Stimulated activated CD8-positive, alpha-beta memory T cell treated with anti-CD3 and anti-CD28 coated beads, Interleukin-7, amount 100 ng/mL, for 1 hour (primary cell): ENCODE measurements at places on chromosomes 2 and 18.

DNA sequence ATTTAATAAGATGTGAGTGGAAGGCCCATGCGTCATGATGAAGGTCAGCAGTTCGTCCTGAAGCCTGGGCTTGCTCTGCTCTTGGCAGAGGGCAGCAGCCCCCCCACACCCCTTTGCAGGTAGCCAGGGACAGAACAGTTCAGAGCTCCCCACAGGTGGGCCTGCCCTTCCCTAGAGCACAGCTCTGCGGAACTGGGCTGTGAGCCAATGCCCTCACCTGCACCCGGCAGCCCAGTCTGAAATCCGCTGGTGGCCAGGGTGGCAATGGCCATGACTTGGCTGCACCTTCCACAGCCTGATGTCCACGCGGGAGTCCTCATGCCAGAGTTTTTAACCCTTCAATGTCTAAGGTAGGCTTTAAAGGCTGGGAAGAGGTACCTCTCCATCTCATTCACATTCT is 136.7 kb downstream of the ACKR3 start:
- DNase-seq: no peak

DNA sequence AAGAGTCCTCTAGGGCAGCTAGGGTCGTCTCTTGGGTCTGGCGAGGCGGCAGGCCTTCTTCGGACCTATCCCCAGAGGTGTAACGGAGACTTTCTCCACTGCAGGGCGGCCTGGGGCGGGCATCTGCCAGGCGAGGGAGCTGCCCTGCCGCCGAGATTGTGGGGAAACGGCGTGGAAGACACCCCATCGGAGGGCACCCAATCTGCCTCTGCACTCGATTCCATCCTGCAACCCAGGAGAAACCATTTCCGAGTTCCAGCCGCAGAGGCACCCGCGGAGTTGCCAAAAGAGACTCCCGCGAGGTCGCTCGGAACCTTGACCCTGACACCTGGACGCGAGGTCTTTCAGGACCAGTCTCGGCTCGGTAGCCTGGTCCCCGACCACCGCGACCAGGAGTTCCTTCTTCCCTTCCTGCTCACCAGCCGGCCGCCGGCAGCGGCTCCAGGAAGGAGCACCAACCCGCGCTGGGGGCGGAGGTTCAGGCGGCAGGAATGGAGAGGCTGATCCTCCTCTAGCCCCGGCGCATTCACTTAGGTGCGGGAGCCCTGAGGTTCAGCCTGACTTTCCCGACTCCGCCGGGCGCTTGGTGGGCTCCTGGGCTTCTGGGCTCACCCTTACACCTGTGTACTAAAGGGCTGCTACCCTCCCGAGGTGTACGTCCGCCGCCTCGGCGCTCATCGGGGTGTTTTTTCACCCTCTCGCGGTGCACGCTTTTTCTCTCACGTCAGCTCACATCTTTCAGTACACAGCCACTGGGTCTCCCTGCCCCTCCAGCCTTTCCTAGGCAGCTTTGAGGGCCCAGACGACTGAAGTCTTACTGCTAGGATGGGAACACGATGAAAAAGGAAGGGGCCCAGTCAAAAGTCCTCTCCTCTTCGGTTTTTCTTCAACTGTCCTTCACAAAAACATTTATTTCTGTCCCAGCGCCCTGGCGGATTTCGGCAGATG is 8.1 kb downstream of the SIX2 start:
- DNase-seq: no peak

DNA sequence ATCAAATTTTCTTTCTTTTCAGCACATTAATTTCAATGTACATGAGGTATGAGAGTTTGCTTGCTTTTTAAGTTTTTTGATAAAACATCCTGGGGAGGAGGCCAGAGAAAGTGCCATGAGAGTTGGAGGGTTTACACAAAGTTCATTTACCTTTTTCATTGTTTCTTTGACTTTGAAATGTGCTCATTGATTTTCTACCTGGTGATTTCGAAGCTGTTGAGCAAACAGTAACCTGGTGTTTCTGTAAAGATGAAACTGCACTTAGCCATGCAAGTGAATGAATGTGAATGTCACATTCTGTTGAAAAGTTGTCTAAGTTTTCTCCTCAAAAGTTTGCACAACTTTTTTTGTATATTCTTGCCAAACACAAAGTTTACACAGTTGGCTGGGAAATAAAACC is 797.0 kb downstream of the METTL4 start:
- DNase-seq: no peak

DNA sequence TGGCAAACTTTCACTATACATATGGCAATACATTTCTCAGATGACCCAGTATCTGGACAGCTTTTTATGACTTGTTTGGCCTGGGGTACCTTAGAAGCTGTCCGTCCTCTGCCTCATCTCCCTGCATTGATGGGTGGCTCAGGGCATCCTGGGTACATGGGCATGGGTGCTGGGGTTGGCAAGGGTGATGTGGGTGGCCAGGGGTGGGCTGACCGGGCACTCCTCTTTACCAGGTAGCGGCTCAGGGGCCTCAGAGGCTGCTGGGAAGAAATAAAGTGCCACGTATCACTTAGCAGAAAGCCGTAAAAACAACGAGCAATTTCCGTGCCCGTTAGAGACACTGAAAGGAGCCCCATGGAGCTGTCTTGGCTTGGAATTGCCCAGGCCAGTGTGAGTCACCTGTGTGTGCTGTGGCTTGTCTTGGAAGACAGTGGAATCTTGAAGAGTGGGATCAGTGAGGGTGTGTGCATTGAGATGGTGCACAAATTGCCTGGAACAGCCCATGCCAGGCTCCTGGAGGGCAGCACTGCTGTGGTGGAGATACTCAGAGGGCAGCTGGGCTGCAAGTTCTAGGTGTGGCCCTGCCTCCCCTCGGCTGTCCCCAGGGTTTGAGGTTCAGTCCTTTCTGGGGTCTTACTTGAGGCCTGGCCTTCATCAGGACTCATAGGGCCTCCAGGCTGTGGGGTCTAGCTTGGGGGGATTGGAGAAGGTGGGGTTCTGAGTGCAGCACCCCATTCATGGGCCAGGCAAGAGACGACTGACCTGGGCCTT is 88.8 kb downstream of the FHOD3 start:
- DNase-seq: no peak

GRCh38 chr2:27664622-27665363 is 1.1 kb downstream of the SLC4A1AP start:
- no peak for DNase-seq

- DNase-seq: no peak
Observed at GRCh38 chr2:1561811-1562421, 148.7 kb downstream of the TPO start.

GRCh38 chr2:225131898-225132297 is 89.6 kb upstream of the DOCK10 start:
- no peak for DNase-seq

DNA sequence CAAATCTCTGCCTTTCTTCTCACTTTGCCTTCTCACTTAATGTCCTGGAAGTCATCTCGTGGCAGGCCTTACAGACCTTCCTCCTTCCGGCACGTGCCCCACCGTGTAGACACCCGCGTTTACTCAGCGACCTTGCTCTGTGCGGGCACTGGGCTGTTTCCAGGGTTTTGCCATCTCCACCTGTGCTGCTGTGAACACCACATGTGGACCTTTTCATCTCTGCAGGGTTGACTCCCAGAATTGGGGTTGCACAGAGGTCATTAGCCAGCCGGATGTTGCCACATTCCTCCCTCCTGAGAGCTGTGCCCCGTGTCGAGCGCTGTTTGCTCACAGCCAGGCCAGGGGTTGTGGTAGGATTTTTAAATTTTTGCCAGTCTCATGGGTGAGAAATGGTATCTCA is 25.4 kb downstream of the KCNG2 start:
- DNase-seq: no peak

DNA sequence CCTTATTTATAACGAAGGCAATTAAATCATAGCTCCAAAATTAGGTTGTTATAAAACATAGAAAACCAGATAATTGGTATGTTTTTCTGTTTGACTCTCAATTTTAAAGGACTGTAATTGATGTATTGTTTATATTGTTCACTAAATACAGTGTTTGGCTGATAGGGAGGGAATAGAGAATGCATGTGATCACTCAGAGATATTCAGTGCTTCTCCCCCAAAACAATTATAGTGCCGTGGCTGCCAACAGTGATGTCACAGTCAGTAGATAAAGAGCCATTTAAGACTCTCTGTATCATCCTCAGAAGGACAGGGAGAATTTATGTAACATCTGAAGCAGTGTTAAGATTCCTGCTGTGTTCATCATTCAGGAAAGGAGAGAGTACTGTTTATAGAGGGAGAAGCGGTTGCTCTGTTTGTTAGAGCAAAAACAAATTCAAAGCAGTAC is 69.6 kb downstream of the PHLPP1 start:
- DNase-seq: no peak

DNA sequence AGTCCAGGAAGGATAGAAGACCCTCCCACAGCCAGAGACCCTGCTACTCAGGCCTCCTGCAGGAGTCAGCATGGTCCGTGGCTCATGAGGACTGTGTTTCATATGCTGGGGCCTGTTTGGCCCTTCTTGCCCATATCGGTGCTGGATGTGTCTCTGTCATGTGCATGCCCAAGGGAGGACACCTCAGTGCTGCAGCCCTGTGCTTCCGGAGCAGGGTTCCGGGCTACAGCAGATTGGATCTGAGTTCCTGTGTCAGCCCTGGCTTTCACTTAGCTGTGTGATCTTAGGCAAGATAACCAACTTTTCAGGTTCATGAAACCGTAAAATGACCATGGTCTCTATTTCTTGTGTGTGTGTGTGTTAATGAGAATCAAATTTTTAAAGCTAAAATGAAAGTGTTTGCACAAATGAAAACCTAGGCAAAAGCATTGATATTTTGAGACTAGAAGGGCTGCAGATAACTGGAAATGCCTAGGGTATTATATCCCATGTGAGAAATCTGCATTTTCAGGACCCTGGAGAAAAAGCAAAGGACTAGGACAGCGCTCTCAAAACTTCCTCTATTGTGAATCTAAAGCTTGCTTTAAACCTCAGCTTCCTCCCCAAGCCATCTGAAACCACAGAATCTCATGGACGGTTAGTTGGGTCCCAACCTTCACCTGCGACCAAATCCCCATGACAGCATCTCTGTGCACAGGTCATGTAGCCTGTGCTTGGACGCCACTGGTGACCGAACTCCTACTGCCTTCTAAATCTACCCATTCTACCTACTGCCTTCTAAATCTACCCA is 58.8 kb upstream of the CAPN13 start:
- no peak for DNase-seq

DNA sequence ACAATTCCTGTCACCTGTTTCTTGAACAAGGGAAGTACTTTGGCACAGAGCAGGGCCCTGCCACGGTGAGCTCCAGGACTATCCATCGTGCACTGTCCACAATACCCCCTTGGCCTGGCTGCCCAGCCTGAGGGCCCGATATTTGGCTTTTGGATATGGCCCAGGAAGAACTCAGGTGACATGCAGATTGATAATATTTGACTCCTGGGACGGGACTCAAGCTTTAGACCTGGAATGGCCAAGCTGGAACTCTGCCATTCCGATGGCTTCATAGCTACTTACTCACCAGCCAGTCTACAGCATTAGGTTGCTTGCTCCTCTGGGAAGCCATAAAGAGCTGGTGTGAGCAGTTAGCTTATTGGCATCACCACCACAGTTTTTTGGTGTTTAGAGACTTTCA is 26.6 kb downstream of the EML6 start:
- DNase-seq: no peak

- no peak for DNase-seq
Observed at GRCh38 chr18:37176621-37176934, 347.7 kb downstream of the KIAA1328 start.

- no peak for DNase-seq
Observed at GRCh38 chr2:134170294-134170693, 83.6 kb upstream of the MGAT5 start.

DNA sequence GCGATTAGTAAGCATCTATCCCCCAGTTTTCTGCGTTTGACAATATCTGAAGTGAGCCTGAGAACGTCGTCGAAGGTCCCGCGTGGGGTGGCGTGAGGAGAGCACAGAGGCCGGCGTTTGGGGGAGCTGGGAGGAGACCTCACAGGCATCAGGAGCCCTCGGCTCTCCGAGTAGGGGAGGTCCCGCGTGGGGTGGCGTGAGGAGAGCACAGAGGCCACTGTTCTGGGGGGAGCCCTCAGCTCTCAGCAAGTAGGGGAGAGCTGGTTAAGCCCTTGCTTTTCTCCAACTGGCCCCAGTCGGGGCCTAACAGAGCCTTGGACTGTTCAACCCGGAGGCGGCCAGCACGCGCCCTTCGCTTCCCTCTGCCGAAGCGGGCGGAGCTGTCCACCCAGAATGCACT is 134.3 kb downstream of the NFATC1 start:
- no peak for DNase-seq

GRCh38 chr18:44098551-44099098 is 582.1 kb upstream of the SETBP1 start:
- DNase-seq: no peak
